CD8-positive, alpha-beta T cell (primary cell): ENCODE measurements at places on chromosomes 4 and X.

DNA sequence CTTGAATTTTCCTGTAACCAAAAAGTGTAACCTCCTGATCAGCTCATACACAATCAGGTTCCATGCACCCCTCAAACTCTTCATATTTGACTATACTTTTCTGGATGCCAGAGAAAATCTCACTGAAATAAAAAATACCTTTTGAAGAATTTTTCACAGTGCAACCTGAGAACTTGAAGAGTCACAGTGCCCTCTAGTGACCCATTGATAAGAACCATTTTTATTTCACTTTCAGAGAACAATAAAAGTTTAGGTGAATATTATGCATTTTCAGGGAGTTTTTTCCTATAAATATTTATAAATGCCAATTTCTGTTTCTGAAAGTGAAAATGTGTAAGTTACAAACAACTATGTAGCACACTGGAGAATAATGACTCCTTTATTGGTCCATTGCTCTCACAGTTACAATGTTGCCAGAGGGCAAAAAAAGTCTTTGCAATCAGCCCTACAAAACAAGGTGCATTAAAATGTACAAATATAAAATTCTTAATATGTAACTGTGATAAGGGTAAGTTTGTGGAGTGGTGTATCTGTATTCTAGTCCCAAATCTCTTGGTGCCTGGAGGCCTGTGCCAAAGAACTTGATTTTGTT, 153.6 kb upstream of the INTU start:
- no peak for DNase-seq

DNA sequence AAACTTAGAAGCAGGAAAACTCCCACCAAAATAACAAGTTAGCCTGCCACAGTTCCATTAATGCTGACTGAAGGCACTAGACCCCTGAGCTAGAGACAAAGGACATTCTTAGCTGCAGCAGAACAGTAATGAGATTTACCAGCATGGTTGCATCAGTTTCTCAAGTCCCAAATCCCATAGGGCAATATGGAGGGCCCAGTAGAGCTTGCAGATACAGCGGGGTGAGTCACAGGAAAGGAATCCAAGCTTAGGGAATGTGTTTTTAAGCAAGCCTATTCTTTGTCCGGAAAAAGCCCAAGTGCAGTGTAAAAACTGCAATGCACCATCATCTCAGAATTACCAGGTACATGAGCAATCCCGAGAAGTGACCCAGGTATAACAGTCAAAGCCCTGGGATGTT, 51.3 kb upstream of the EXOC1L start:
- no peak for DNase-seq

- no peak for DNase-seq
Measured at GRCh38 chr4:28682847-28683246, 1822.2 kb downstream of the STIM2 start.

DNA sequence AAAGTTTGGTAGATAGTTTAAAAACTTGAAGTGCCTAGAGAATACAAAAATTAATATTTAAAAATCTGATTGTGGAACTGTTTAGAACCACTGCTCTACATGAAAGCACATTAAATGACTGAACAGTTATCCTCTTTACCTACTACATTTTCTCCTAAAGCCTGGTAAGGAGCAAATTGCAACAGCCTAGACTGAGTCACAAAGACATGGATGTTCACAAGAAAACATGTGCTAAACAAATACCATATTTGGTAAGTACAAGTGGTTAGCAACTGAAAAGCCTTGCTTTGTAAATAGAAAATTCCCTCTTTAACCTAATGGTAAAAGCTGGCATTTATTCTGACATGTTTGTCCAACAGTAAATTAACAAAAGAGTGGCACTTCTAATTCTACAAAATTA, 203.1 kb downstream of the FBXO8 start:
- no peak for DNase-seq

GRCh38 chr4:136458326-136458725, 1074.0 kb downstream of the PCDH18 start:
- DNase-seq: no peak

DNA sequence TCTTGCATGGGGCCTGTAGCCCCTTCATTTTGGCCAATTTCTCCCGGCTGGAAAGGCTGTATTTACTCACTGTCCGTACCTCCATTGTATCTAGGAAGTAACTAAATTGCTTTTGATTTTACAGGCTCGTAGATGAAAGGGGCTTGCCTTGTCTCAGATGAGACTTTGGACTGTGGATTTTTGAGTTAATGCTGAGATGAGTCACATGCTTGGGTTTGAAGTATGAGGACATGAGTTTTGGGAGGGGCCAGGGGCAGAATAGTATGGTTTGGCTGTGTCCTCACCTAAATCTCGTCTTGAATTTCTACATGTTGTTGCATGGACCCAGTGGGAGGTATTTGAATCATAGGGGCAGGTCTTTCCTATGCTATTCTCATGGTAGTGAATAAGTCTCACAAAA, 407.6 kb upstream of the NDST3 start:
- DNase-seq: no peak

DNA sequence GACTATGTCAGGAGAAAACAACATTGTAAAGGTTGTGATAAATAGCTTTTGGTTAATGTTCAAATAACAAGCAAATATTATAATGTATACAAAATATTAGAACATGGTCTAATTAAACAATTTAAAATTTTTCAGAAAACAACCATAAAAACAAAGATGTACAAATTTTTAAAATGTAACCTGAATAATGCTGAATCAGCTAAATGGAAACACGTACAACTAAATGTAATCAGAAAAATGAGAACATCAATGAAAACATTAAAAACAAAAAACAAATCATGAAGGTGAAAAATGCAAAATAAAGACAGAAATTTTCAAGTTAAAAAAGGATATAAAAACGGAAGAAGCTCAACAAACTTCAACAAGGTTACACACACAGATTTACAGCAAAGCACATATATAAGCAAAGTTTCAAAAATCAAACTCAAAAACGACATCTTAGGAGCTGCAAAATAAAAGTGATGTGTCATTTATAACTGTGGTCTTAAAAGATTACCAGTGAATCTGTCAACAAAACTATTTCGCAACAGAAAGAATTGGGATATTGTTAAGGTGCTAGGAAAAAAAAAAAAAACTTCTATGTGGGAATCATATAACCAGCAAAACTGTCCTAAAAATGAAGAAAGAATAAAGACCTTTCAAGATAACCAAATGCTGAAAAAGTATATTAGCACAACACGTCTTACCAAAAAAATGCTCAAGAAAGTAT, 31.8 kb downstream of the ZNF732 start:
- DNase-seq: no peak

- no peak for DNase-seq
Measured at GRCh38 chrX:33138677-33139249, 72.6 kb downstream of the DMD start.

DNA sequence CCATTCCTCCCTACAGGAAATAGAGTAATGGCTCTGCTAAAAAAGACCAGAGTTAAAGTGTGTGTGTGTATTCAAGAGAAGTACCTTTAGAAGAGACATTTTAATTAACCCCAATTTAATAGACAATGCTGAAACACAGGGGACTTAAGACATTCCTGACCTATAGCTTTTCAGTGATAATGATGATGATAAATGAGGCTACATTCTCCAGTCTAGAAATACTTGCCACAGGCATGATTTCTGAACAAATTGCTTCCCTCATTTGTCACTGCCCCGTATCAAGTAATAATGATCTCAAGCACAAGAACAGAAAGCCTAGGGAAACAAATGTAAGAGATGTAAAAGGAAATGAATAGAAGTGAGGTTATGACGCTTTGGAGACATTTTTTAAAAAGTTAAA, 117.1 kb downstream of the UNC5C start:
- no peak for DNase-seq

DNA sequence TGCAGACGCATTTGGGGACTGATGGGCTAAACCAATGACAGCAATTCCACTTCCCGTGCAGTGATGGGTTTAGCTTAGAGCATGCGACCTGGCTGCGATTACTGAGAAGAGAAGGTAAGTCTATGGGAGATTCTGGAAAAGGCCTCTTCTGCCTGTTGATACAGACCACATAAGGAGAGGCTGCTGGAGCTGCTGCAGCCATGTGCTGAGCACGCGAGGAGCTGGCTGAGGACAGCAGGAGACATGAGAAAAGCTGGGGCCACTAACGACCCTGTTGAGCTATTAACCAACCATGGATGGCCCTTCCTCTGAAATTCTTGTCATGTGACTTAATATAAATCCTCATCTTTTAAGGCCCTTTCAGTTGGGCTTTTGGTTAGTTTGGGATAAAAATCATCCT, 199.9 kb downstream of the PRDM5 start:
- DNase-seq: no peak
